Activated CD4-positive, alpha-beta memory T cell treated with anti-CD3 and anti-CD28 coated beads for 36 hours (primary cell): ENCODE measurements at places on chromosomes 3 and 15. TPM values are rescaled to one million over a fixed set of nuclear protein-coding genes. Genes with fewer than 3 reads are reported as not detected.

The OR5K2 gene
- total RNA-seq: not detected

The GASK1A gene
- not detected for total RNA-seq

DNA sequence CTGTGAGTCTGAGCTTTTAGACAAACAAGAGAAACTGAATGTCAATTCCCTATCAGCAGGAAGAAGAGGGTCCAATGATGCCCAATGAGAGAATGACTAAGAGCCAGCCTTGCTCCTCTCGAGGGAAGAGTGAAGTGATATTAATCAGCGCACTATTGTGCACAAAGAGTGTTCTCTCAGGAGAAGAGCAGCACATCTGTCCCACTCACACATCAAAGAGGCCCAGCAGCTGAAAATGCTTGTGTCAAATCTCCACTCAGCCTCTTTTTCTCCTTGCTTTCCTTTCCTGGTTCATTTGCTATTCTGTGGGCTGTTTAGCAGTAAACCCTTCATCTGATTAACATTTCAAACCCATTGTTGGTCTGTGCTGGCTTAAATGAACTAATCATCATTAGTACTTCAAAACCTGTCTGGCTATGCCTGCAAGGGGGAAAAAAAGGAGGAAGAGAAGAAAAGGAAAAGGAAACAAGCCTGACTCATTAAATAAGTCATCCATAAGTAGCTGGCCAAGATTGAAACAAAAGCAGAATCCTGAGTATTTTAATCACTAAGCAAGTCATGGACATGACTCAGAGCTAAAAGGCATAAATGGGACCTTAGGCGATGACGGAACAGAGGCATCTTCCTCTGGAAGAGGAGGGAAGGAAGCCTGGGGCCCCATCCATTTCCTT, 912.7 kb downstream of the TUSC7 start:
- H3K27me3 ChIP-seq: no peaks in the 10 kb centered on the region
- H3K4me1 ChIP-seq: no peaks in the 10 kb centered on the region
- no peak overlapping the region for H3K27ac ChIP-seq
- H3K4me3 ChIP-seq: no peak overlapping the region
- no peaks in the 10 kb centered on the region for H3K36me3 ChIP-seq
- DNase-seq: no peak

DNA sequence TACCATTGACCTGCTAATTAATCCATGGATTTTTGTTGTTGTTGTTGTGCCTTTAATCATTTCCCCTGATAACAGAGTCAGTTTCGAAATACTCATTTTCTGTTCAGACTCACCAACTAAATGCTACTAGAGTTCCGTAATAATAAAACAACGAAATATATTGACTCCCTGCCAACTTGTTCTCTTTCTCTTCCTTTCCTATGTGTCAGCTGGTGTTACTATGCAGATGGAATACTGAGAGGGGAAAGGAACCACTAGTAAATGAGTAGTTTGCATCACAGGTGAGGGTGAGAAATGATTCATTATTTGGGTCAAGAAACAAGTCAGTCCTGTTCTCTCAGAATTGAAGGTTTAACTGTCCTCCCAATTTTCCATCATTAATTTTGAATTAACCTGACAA, 1027.3 kb downstream of the TUSC7 start:
- no peak overlapping the region for H3K27ac ChIP-seq
- H3K27me3 ChIP-seq: no peaks in the 10 kb centered on the region
- no peaks in the 10 kb centered on the region for H3K36me3 ChIP-seq
- DNase-seq: no peak
- no peak overlapping the region for H3K4me3 ChIP-seq
- H3K4me1 ChIP-seq: no peaks in the 10 kb centered on the region

DNA sequence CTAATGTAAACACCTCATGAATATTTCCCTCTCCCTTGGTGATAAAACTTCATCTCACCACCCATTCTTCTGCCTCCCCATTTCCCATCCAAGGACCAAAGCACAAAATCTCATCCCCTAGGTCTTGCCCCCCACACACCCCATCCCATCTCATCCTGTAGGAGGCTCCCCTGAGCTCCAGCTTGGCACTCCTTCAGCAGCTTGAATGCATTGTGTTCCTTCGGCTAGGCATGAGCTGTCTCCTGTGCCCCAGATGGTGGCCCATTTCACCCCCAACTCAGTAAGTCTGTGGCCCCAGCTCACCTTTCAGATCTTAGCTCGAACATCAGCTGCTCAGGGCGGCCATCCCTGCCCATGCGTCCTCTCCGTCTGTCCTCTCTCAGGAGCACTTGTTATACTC, 203.6 kb upstream of the NR2F2 start:
- no peak for DNase-seq
- H3K27ac ChIP-seq: no peak overlapping the region
- peaks cover 2% of the 10 kb centered on the region for H3K27me3 ChIP-seq
- no peaks in the 10 kb centered on the region for H3K36me3 ChIP-seq

- H3K4me3 ChIP-seq: no peak overlapping the region
- DNase-seq: no peak
- H3K36me3 ChIP-seq: peaks cover 5% of the 10 kb centered on the region
- no peak overlapping the region for H3K27ac ChIP-seq
These were observed 39.8 kb downstream of the ARHGAP31 start for GRCh38 chr3:119333773-119334509.

The SPTBN5 gene
- 1.6 TPM for total RNA-seq

DNA sequence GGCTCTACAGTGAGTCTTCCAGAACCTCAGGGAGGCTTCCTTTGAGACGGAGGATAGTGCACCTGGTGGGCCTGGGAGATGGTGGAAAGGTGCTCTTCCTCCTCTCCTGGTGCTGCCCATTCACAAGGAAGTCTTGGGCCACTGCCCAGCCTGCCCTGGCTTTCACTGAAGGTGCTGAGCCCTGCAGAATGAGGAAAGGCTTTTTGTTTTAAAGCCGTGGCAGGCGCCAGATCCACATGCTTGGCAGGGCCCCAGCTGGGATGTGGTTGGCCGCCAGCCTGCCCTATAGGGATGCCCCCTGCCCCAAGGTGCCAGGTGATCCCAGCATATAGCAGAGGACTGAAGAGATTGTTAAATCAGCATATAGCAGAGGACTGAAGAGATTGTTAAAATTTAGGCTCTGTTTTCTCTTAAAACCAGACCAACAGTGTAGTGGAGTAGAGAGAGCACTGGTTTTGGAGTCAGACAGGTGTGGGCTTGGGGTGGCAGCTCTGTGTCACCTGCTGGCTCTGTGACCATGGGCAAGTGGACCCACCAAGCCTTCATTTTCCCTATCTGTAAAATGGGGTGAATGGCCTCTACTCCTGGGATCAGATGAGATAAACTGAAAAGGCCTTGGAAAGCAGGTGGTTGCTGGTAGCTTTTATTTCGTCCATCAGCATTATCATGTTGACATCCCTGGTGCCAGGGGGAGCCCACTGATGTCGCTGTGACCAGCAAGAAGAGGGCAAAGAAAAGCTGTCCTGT, 53.3 kb downstream of the SLC6A6 start:
- H3K27ac ChIP-seq: peak overlapping the region; percentile 38
- H3K4me1 ChIP-seq: peaks cover 22% of the 10 kb centered on the region
- peaks cover 25% of the 10 kb centered on the region for H3K36me3 ChIP-seq
- no peak overlapping the region for H3K4me3 ChIP-seq
